Astrocyte (in vitro differentiated cells and primary cell): ENCODE measurements at places on chromosomes 5 and 9. TPM values are rescaled to one million over a fixed set of nuclear protein-coding genes. Genes with fewer than 3 reads are reported as not detected.

The CATSPER3 gene
- total RNA-seq, result 0.26 and 0.39 TPM in 2 replicates

DNA sequence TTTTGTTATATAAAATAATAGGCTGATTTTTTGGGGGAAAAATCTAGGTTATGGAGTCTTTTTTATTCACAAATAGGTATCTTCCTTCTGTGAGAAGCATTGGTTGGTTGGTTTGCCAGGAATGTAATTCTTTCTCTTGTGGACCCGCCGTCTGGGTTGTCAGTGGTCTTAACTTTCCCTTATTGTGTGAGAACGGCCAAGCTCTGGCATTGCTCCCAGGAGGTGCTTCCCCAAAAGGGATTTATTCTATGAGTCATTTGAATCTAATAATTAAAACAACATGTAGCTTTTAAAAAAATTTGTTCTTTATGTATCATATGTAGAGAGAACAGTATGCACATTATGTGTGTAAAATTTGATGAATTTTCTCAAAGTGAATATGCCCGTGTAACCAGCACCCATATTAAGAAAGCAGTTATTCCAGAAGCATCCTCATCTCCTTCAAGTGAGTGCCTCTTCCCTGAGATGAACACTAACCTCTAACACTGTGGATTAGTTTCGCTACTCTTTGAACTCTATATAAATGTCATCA, 114.4 kb downstream of the MAST4 start:
- DNase-seq, result peak; percentile 80

- peak; percentile 48 for DNase-seq
These were observed 50.3 kb downstream of the SLC22A5 start for GRCh38 chr5:132419502-132420468.

DNA sequence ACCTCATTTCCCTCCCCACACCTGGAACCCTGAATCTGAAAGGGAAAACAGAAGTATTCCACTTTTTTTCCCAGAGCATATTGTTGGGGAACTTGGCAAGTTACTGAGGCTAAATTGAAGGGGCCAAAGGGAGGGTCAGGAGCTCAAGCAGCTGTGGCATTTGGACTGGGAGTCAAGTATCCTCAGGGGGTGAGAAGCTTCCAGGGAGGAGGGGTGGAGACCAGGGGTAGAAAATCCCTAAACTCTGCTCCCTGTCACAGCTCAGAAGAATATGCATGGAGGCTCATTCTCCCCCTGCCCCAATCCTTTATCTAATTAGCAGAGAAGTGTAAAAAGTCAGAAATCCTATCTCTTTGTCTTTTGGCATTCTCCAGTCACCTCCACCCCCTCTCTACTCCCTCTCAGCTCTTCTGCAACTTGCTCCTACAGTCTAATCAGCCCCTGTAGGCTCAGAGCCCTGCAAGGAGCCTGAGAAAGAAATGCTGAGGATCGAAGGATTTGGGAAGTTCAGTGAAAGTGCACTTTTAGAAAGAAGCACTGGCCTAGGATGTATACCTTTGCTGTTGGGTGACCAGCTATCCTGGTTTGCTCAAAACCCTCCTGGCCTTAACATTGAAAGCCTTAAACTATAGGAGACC, 5.7 kb upstream of the WNT8A start:
- DNase-seq, result no peak

- peak; percentile 55 for DNase-seq
These were observed 49.9 kb downstream of the ZFAND5 start for GRCh38 chr9:72315089-72315509.
